ENCODE measurements at places on chromosomes 5 and 9. TPM values are rescaled to one million over a fixed set of nuclear protein-coding genes. Genes with fewer than 3 reads are reported as not detected.

CENPK gene
- total RNA-seq: 79.2 TPM

TMEM252 gene
- not detected for total RNA-seq

OR1J2 gene
- total RNA-seq: not detected

MYORG gene
- 4.1 TPM for total RNA-seq

VLDLR gene
- total RNA-seq: 13.0 TPM

GRAMD2B gene
- 8.4 TPM for total RNA-seq

- no peaks in the 10 kb centered on the region for H3K4me1 ChIP-seq
- H3K27me3 ChIP-seq: peaks cover 4% of the 10 kb centered on the region
- H3K36me3 ChIP-seq: no peaks in the 10 kb centered on the region
Observed at GRCh38 chr9:90251316-90251715, 391.3 kb downstream of the DIRAS2 start.

GRCh38 chr5:149656576-149657182 is 73.4 kb upstream of the PPARGC1B start:
- peaks cover 2% of the 10 kb centered on the region for H3K27me3 ChIP-seq
- no peak overlapping the region for H3K27ac ChIP-seq
- no peak overlapping the region for H3K4me3 ChIP-seq

GRCh38 chr9:22238809-22239684 is 207.6 kb upstream of the DMRTA1 start:
- no peak overlapping the region for H3K27ac ChIP-seq
- H3K36me3 ChIP-seq: no peaks in the 10 kb centered on the region
- no peak for DNase-seq
- H3K4me3 ChIP-seq: no peak overlapping the region
- H3K4me1 ChIP-seq: peaks cover 53% of the 10 kb centered on the region
- peaks cover 5% of the 10 kb centered on the region for H3K27me3 ChIP-seq

- H3K4me1 ChIP-seq: no peaks in the 10 kb centered on the region
- no peak overlapping the region for H3K27ac ChIP-seq
- no peak for DNase-seq
- H3K27me3 ChIP-seq: no peaks in the 10 kb centered on the region
- no peak overlapping the region for H3K4me3 ChIP-seq
- no peaks in the 10 kb centered on the region for H3K36me3 ChIP-seq
Observed at GRCh38 chr9:107594908-107595530, 105.5 kb upstream of the KLF4 start.

DNA sequence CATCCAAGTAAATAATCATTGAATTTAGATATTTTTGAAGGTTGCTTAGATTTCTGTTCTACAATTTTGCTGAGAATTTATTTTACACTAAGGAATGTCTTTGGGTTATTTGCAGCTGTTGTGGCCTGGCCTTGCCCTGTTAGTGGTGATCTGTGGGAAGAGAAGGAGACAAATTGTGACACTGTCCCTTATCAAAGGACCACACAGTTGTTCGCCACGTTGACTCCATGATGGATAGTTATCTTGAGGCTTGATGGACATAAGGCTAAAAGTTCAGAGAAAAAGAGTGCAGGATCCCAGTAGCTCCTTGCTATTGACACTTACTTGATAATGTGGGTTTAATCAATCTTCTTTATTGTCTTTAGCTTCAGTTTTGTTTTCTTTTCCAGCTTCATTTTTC is 186.6 kb upstream of the MEF2C start:
- no peaks in the 10 kb centered on the region for H3K36me3 ChIP-seq
- no peak overlapping the region for H3K27ac ChIP-seq
- no peak for DNase-seq

GRCh38 chr9:98182889-98183599 is 9.4 kb downstream of the CORO2A start:
- H3K27me3 ChIP-seq: no peaks in the 10 kb centered on the region
- H3K4me3 ChIP-seq: no peak overlapping the region
- DNase-seq: no peak
- H3K36me3 ChIP-seq: no peaks in the 10 kb centered on the region

DNA sequence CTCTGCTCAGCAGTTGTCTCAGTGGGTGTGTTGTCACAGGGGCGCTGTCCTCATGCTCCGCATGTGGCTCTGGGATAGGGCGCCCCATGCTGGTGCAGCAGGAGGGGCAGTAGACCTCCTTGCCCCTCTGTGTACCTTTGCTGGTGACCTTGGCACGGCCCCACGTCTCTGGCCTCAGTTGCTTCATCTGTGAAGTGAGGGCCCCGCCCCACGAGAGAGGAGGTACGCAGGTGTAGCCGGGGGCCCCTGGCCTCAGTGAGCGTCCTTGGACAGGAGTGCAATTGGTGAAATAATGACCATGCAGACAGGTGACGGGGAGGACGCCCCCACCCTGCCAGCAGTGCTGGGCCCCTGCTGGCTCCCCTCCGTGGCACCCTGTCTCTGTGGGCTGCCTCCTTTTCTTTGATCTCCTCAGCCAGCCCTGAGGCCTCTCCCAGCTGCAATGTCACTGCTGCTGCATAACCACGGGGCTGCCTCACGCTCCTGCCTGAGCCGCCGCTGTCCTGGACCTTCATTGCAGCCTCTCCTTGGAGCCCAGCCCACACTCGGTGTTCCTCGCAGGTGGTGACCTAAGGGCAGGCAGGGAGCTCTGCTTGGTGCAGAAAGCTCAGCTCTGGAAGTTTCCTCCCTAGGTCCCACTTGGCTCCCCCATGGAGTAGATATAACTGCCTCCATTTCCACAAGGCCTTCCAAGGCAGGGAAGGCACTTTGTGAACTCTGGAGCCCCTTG is 57.3 kb downstream of the PHF2 start:
- DNase-seq: no peak
- no peak overlapping the region for H3K4me3 ChIP-seq
- H3K36me3 ChIP-seq: peaks cover 35% of the 10 kb centered on the region
- H3K27ac ChIP-seq: no peak overlapping the region

GRCh38 chr9:70747261-70747718 is 332.8 kb upstream of the KLF9 start:
- DNase-seq: no peak
- no peaks in the 10 kb centered on the region for H3K27me3 ChIP-seq
- H3K4me3 ChIP-seq: no peak overlapping the region
- H3K27ac ChIP-seq: no peak overlapping the region

DNA sequence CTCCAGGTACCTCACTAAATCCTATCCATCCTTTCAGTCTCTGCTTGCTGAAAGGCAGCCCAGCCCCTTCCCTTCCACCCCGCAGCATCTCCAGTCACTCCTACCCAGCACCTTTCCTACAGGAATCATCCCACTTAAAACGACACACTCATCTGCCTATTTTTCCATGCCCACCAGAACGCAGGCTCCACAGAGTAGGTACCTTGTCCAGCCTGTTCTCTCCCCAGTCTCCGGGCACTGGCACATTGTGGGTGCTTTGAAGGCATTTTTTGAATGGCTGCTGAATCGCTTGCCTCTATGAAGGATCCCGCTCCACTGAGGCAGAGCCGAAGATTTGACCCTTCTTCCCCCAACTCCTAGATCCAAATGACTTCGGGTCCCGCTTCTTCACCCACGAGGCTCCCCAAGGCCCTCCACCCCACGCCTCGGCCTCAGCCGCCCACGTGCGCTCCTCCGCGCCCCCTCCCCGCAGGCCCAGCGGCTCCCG is 15.6 kb downstream of the LHX6 start:
- H3K36me3 ChIP-seq: no peaks in the 10 kb centered on the region
- H3K4me1 ChIP-seq: peaks cover 9% of the 10 kb centered on the region
- peaks cover 59% of the 10 kb centered on the region for H3K27me3 ChIP-seq
- H3K27ac ChIP-seq: no peak overlapping the region
- peak overlapping the region; percentile 56 for H3K4me3 ChIP-seq
- DNase-seq: no peak

GRCh38 chr5:135980620-135981019 is 25.8 kb upstream of the LECT2 start:
- H3K4me1 ChIP-seq: no peaks in the 10 kb centered on the region
- no peak overlapping the region for H3K4me3 ChIP-seq
- DNase-seq: no peak
- peaks cover 19% of the 10 kb centered on the region for H3K27me3 ChIP-seq

GRCh38 chr5:61123145-61123544 is 39.1 kb downstream of the SMIM15 start:
- H3K36me3 ChIP-seq: peaks cover 11% of the 10 kb centered on the region
- H3K4me1 ChIP-seq: no peaks in the 10 kb centered on the region
- H3K4me3 ChIP-seq: no peak overlapping the region

DNA sequence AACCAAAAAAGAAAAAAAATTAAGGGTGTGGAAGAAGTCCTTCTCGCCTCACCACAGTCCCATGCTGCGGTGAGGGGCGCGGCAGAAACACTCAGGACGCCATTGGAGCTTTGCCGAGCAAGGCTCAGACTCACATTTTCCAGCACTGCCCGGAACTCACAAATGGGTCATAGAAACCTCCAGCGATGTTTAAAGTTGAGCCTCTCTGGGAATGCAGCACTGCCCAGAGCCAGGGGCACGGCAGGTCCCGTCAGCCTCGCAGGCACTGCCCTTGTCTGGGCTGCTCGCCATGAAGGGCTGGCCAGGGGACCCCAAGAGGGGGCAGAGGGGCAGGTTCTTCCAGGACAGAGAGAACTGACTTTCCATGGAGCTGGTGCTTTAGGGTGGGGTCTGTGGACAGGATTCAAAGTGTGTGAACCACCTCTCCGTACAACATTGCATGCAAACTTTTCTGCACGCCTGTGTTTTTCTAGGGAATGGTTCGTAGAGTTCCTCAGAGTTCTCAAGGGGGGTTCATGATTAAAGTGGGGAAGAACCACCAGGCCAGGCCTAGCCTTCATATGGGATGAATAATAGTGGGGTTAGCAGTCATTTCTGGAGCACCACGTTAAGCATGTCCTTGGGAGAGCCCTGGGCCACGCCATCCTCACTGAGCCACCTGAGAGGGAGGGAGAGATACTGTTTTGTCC is 38.4 kb downstream of the PRRX2 start:
- no peaks in the 10 kb centered on the region for H3K36me3 ChIP-seq
- no peak for DNase-seq
- no peaks in the 10 kb centered on the region for H3K4me1 ChIP-seq
- peaks cover 5% of the 10 kb centered on the region for H3K27me3 ChIP-seq

DNA sequence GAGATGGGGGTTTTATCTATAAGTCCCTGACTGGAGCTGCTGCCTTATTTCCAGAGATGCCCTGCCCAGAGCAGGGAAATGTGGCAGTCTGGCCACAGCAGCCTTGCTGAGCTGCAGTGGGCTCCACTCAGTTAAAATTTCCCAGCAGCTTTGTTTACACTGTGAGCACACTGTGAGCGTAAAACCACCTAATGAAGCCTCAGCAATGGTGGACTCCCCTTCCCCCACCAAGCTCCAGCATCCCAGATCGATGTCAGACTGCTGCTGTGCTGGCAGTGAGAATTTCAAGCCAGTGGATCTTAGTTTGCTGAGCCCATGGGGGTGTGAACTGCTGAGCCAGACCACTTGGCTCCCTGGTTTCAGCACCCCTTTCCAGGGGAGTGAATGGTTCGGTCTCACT is 208.7 kb upstream of the RAI14 start:
- DNase-seq: no peak
- H3K4me1 ChIP-seq: no peaks in the 10 kb centered on the region
- H3K27ac ChIP-seq: no peak overlapping the region
- peaks cover 11% of the 10 kb centered on the region for H3K27me3 ChIP-seq
- no peak overlapping the region for H3K4me3 ChIP-seq

Data from activated CD8-positive, alpha-beta T cell treated with anti-CD3 and anti-CD28 coated beads for 36 hours (primary cell).